ENCODE measurements at places on chromosomes 11 and 22.

DNA sequence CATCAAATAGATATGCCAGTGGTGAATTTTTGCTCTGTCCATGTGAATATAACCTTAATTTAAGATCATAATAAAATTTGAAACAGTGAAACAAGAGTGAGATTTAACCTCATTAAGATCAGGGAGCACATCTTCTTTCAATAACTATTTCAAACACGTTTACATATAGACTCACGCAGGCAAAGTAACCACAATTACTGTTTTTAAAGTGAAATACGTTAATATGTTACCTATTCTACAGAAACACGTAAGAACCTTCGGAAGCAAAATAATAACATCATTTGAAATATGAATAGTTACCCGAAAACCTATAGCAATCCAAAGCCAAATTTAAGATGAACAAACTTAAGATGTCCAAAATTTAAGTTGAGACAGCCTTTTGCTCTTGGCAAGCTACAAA, 136.2 kb upstream of the ZC3H12C start:
- H3K27me3 ChIP-seq: no peaks in the 10 kb centered on the region
- H3K36me3 ChIP-seq: no peaks in the 10 kb centered on the region
- no peaks in the 10 kb centered on the region for H3K4me1 ChIP-seq
- no peak for DNase-seq
- H3K4me3 ChIP-seq: no peak overlapping the region

DNA sequence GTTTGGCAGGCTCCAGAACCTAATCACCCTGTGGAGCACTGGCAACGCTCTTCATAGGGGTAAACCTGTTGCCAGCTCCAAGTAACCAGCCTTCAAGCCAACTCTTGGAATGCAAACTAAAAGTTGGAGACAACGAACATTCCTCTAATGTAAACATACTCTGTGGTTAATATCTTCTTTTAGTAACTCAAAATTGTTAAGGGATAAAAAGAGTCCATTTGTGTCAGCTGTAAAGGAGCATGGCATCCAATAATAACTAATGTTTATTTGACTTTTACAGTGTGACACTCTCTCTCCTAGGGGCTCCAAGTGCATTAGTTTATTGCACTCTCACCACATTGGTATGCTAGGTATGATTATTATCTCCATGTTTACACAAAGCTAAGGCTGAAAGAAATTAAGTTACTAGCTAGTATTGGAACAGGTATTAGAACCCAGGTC, 31.0 kb upstream of the AMOTL1 start:
- no peaks in the 10 kb centered on the region for H3K36me3 ChIP-seq
- H3K27ac ChIP-seq: no peak overlapping the region
- no peak overlapping the region for H3K4me3 ChIP-seq
- peaks cover 27% of the 10 kb centered on the region for H3K27me3 ChIP-seq
- DNase-seq: no peak

DNA sequence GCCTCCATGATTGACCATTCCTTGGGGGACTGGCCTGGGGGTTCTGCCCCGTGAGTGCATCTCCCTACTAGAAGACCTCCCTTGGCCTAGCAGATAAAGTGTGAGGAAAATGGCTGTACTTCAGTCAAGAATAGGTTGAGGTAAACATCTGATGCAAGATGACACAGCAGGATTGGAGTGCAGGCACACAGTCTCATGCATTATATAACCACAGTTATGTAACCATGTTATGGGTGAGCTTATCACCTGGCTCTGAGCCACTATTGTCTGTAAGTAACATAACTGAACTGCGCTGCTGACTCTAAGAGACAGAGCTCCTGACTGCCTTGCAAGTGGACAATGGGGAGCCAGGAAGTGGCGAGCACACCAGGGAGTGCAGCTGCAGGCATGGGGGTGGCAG, 378.7 kb upstream of the ANO5 start:
- no peaks in the 10 kb centered on the region for H3K36me3 ChIP-seq
- H3K4me3 ChIP-seq: no peak overlapping the region
- no peaks in the 10 kb centered on the region for H3K27me3 ChIP-seq
- no peaks in the 10 kb centered on the region for H3K4me1 ChIP-seq

DNA sequence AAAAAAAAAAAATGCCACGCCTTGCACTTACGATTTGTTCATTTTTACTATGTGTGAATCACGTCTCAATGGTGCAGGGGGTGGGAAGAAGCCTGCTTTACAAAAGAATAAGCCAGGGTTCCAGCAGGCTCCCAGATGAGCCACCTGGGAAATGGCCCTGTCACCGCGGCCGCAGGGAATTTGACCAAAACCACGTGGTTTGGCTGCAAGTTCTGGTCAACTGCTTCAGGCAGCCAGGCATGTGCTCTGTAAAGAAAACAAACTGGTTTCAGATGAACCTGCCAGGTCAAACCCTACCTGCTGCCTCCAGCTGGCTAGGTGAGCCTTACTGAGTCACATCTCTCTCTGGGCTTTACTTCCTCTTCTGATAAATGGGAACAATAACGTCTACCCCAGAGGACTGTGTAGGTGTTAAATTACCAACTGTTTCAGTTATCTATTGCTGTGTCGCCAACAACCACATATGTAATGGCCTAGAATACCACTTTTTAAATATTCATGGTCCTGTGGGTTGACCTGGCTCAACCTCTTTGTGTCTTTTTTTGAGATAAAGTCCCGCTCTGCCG, 30.5 kb upstream of the GCAT start:
- H3K27ac ChIP-seq: no peak overlapping the region
- no peaks in the 10 kb centered on the region for H3K4me1 ChIP-seq
- no peaks in the 10 kb centered on the region for H3K27me3 ChIP-seq
- no peak overlapping the region for H3K4me3 ChIP-seq
- DNase-seq: no peak
- peaks cover 10% of the 10 kb centered on the region for H3K36me3 ChIP-seq

- no peak for DNase-seq
- H3K4me3 ChIP-seq: no peak overlapping the region
- H3K27ac ChIP-seq: no peak overlapping the region
- H3K27me3 ChIP-seq: no peaks in the 10 kb centered on the region
- no peaks in the 10 kb centered on the region for H3K4me1 ChIP-seq
- H3K36me3 ChIP-seq: no peaks in the 10 kb centered on the region
Measured at GRCh38 chr11:12502046-12502445, 124.7 kb downstream of the PARVA start.

DNA sequence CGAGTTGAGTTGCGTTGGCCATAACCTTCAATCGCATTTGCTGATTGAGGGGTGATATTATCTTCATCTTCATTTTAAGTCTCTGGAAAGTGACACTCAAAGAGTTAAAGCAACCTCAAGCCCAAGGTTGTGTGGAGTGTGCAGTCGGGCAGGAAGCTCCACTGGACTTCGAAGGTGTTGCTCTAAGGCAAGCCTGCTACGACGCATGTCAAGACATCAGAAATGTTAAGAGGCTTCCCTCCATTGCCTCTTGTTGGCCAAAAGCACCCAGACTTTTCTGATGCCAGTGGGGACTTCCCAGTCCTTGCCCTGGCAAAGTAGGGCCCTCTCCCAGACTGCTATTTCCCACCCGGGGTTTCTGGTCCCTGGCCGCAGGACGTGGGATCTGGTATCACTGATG, 23.6 kb upstream of the SCGB1D1 start:
- no peak for DNase-seq
- peaks cover 12% of the 10 kb centered on the region for H3K27me3 ChIP-seq
- H3K4me1 ChIP-seq: no peaks in the 10 kb centered on the region
- H3K36me3 ChIP-seq: no peaks in the 10 kb centered on the region

GRCh38 chr22:32622744-32623110, 148.1 kb downstream of the FBXO7 start:
- peaks cover 4% of the 10 kb centered on the region for H3K4me1 ChIP-seq
- H3K4me3 ChIP-seq: no peak overlapping the region
- H3K27me3 ChIP-seq: no peaks in the 10 kb centered on the region
- no peaks in the 10 kb centered on the region for H3K36me3 ChIP-seq
- no peak overlapping the region for H3K27ac ChIP-seq
- DNase-seq: no peak

DNA sequence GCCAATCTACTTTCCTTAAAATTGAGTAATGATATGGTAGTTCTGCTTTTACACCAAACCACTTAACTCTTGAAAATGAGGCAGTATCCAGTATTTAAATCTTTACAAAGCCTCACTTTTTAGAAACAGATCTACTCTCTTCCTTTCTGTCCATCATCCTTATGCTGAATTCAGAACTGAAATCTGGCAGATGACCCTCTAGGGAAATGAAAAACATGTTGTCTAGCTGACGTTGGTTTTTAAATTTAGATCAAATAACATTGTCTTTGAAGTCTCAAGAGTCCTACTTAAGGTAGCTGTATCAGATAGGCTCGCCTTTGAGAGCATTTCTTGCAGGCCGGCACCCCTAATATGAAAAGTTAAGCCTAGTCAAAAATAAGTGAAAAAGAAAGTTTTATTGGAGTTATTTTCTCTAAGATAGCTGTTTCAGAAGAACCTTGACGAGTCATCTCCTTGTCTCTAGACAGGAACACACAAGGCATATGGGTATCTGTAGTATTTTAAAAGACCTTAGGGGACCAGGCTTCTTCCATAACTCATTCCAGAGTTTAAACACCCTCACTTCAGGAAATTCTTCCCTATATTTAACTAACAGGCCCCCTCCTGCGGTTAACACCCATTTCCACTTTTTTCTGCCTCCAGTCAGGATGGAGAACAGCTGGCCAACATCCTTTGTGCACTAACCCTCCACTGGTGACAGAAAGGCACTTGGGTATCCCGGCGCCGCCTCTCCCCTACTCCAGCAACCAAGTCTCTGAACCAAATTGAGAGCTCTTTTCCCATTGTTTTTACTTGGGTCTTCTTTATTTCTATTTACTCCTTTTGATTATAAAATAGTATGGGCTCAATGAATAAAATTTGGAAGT, 81.2 kb downstream of the WNT11 start:
- no peaks in the 10 kb centered on the region for H3K4me1 ChIP-seq
- no peaks in the 10 kb centered on the region for H3K27me3 ChIP-seq
- H3K4me3 ChIP-seq: no peak overlapping the region
- no peak overlapping the region for H3K27ac ChIP-seq
- no peaks in the 10 kb centered on the region for H3K36me3 ChIP-seq

- H3K27ac ChIP-seq: no peak overlapping the region
- peaks cover 4% of the 10 kb centered on the region for H3K4me1 ChIP-seq
- H3K27me3 ChIP-seq: no peaks in the 10 kb centered on the region
- no peak for DNase-seq
Measured at GRCh38 chr22:26553056-26553752, 36.7 kb downstream of the TPST2 start.

GRCh38 chr11:134459246-134460061, 47.4 kb upstream of the B3GAT1 start:
- no peak overlapping the region for H3K4me3 ChIP-seq
- no peaks in the 10 kb centered on the region for H3K36me3 ChIP-seq
- no peak overlapping the region for H3K27ac ChIP-seq
- H3K4me1 ChIP-seq: no peaks in the 10 kb centered on the region
- no peaks in the 10 kb centered on the region for H3K27me3 ChIP-seq

DNA sequence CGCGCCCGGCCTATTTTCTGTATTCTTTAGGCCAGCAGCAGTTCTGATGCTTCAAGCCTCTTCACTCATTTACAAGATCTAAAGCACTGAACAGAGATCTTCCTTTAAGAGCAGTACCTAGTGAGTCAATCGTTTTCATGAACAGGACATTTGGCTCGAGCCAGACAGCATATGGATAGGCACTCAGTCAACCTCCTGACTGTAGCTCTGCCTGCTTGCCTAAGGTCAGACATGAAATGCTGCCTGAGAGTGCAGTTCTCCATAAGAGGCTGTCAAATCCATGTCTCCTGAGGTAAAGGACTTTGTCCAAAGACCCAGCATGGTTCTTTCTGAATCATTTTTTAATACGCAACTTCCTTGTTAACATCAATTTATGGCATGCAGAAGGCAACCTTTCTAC, 941.2 kb downstream of the DLG2 start:
- no peak for DNase-seq
- H3K4me1 ChIP-seq: no peaks in the 10 kb centered on the region
- H3K36me3 ChIP-seq: no peaks in the 10 kb centered on the region
- no peak overlapping the region for H3K27ac ChIP-seq
- H3K27me3 ChIP-seq: no peaks in the 10 kb centered on the region

- H3K27me3 ChIP-seq: no peaks in the 10 kb centered on the region
- H3K4me3 ChIP-seq: no peak overlapping the region
- no peaks in the 10 kb centered on the region for H3K4me1 ChIP-seq
Measured at GRCh38 chr11:119804698-119805097, 75.7 kb upstream of the NECTIN1 start.

DNA sequence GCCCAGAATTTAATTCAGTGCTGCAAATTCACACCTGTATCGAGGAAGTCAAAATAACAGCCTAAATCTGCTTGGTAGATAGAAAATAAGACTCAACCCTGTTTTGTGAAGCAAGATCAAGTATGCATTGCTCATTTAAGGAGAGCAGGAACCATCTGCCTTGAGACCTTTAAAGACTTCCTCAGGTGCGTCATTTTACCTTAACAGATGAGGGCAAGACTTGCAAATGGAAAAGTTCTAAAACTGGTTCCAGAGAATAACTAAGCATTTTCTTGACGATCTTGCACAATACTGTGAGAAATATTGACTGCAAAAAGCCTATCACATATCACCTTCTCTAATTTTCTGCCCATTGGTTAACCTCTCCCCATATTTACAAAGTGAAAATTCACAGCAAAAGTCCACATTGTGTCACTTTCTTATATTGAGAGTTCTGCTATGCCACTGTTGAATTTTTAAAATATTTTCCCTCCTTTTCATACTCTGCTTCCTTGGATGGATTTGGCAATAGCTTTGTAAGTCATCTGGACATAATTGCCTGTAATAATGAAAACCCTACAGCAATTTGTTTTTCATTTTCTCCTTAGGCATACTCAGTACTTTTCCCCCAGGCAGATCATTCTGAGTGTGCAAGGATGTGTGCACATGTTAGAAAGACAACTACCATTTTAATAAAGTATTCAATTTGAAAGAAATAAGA, 234.2 kb downstream of the AASDHPPT start:
- no peak for DNase-seq
- no peak overlapping the region for H3K4me3 ChIP-seq
- H3K27me3 ChIP-seq: no peaks in the 10 kb centered on the region

GRCh38 chr11:75715688-75716087, 1.9 kb upstream of the MOGAT2 start:
- H3K4me3 ChIP-seq: no peak overlapping the region
- no peak overlapping the region for H3K27ac ChIP-seq
- no peak for DNase-seq
- H3K27me3 ChIP-seq: peaks cover 6% of the 10 kb centered on the region
- no peaks in the 10 kb centered on the region for H3K4me1 ChIP-seq
- no peaks in the 10 kb centered on the region for H3K36me3 ChIP-seq

GRCh38 chr11:45037434-45038005, 86.8 kb upstream of the TP53I11 start:
- no peaks in the 10 kb centered on the region for H3K27me3 ChIP-seq
- no peak for DNase-seq
- H3K4me1 ChIP-seq: no peaks in the 10 kb centered on the region
- no peak overlapping the region for H3K4me3 ChIP-seq
- no peaks in the 10 kb centered on the region for H3K36me3 ChIP-seq

GRCh38 chr22:20514658-20515406, 7.4 kb downstream of the MED15 start:
- peaks cover 53% of the 10 kb centered on the region for H3K36me3 ChIP-seq
- no peaks in the 10 kb centered on the region for H3K27me3 ChIP-seq
- no peak overlapping the region for H3K4me3 ChIP-seq
- peaks cover 69% of the 10 kb centered on the region for H3K4me1 ChIP-seq

GRCh38 chr22:47267513-47268282, 505.2 kb downstream of the TBC1D22A start:
- no peak overlapping the region for H3K27ac ChIP-seq
- H3K4me3 ChIP-seq: no peak overlapping the region
- H3K36me3 ChIP-seq: no peaks in the 10 kb centered on the region
- no peaks in the 10 kb centered on the region for H3K4me1 ChIP-seq

Measured in CD4-positive, CD25-positive, alpha-beta regulatory T cell (primary cell).